Right hindlimb (tissue), 1 donor: ENCODE measurements at places on chromosomes 13 and 19.

- no peak for DNase-seq
Observed at GRCh38 chr13:84417416-84417815, 535.1 kb upstream of the SLITRK1 start.

DNA sequence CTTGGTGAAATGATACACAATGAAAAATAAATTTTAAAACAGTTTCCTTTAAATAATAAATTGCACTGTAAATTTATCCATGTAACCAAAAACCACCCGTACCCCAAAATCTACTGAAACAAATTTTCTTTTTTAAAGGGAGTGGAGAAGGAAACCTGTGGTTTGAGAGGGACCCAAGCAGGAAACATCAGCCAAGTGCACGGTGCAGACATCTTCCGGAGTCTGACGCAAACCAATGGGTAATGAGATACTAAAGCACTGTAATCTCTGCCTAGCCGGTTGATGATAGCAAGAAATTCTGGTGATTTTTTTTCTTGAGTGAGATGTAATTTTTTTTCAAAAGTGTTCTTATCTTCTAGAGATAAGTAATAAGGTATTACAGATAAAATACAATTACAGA, 115.4 kb downstream of the ABCC4 start:
- no peak for DNase-seq

GRCh38 chr13:77056382-77056781, 29.4 kb upstream of the FBXL3 start:
- DNase-seq: no peak

DNA sequence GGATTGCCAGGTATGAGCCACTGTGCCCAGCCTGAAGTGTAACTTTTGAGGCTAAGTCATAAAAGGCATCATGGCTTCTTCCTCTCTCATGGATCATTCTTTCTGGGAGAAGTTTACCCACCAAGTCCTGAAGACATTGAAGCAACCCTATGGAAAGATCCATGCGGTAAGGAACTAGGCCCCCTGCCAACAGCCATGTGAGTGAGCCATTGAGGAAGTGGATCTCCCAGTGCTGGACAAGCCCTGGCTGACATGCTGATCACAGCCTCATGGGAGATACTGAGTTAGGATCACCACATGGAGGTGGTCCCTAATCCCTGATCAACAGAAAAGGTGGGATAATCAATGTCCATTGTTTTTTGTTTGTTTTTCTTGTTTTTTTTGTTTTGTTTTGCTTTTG, 3.3 kb upstream of the NUDT19 start:
- no peak for DNase-seq
